ENCODE measurements at places on chromosomes 4 and X.

GRCh38 chrX:24005028-24005427, 22.0 kb downstream of the KLHL15 start:
- DNase-seq = no peak

DNA sequence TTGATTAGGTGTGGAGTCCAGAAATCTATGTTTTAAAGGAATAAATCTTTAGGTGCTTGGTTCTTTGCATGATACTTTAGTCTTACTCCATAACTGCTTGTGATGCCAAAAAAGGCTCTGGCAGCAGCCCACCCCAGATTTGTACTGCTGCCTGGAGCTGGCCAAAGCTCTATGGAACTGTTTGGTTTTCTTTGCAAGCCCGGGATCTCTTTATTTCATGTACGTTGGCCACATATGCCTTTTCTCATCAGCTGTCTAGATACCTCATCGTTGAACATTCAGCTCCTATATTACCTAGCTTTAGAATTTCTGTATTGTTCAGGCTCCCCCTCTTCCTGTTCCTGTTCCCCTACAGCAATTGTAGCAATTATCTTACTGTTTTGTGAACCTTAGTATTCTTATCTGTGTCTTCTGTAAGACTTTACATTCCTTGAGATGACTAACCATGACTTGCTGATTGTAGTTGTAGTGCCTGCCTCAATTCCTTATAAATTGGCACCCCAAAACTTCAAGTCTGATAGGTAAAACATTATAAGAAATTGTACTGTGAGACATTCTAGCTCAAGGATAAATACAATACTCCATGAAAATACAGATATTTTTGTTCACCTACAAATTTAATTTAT, 199.4 kb upstream of the GPRIN3 start:
- DNase-seq = no peak

DNA sequence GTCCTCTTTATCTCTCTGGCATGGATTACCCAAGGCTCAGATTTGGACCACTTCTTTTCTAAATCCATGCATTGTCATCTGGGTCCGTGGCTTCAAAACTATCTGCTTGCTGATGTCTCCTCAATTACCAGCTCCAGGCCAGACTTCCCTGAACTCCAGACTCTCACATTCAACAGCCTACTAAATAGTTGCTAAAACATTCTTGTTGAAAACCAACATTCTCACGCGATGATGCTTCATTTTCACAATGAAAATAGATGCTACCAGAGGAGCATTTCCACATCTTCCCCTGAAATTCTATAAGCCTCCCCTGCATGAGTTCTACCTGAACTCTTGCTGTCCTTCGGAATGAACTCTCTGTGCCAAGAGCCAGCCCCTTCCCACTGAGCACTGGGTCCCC, 5.2 kb upstream of the TLR6 start:
- DNase-seq = no peak

DNA sequence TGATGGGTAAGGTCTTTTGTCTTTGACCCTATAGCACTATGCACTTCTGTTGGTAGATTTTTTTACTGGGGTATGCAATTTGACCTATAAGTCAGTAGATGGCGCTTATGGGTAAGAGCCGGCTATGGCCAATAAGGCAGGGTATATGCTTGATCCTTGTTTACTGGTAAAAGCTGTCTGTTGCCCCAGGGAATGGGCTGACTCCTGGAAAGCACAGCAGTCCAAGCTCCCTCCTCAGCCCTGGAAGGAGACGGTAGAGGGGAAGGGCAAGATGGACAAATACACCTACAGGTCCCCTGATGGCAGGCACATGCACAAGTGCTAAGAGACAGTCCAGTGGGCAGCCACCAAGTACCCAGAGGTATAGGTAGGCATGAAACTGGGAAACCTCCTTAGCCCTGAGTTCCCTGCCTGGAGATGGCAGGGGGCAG, 63.7 kb downstream of the ADAMTS3 start:
- DNase-seq = no peak

DNA sequence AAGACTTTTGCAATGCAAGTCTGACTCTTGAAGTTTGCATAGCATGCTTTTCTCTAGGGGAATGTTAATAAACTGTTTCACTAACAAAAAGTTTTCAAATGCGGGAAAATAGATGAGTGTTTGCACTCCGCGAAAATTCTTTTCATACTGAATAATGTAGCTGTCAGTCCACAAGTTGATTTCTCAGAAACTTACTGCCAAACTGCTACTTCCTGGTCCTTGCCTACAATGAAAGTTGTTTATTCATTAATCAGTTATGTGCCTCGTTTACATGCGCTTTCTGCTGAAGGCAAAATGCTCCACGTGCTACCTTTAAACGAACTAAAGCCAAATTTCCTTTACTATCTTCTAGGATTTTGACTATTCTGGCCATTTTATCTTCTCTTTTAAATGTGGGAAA, 166.2 kb downstream of the MAGEB17 start:
- DNase-seq = no peak

GRCh38 chr4:59060002-59060846, 1950.0 kb upstream of the IGFBP7 start:
- no peak for DNase-seq

- no peak for DNase-seq
Measured at GRCh38 chrX:136780763-136781162, at the start of gene ARHGEF6. Gene ARHGEF6, minus strand, starts transcription at chrX:136780932. Its CDS starts 50 bp downstream, at chrX:136780882.

DNA sequence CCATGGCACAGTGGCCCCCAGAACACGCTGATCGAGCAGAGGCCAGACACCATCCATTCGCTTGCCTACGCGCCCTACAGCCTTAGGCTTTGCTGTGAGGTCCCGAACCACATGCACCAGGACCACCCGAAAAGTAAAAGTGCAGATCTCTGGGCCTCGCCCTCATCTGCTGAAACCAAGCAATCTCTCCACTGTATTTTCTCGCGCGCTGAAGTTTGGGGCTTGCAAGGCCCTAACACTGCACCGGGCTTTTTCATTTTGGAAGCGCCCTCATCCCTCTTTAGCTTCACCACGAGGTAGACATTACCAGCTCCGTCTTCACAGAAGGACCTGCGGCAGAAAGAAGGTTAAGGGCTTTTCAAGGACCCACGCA, 21.2 kb downstream of the NKX3-2 start:
- no peak for DNase-seq

GRCh38 chr4:6277935-6278800, 8.5 kb downstream of the WFS1 start:
- DNase-seq = no peak

DNA sequence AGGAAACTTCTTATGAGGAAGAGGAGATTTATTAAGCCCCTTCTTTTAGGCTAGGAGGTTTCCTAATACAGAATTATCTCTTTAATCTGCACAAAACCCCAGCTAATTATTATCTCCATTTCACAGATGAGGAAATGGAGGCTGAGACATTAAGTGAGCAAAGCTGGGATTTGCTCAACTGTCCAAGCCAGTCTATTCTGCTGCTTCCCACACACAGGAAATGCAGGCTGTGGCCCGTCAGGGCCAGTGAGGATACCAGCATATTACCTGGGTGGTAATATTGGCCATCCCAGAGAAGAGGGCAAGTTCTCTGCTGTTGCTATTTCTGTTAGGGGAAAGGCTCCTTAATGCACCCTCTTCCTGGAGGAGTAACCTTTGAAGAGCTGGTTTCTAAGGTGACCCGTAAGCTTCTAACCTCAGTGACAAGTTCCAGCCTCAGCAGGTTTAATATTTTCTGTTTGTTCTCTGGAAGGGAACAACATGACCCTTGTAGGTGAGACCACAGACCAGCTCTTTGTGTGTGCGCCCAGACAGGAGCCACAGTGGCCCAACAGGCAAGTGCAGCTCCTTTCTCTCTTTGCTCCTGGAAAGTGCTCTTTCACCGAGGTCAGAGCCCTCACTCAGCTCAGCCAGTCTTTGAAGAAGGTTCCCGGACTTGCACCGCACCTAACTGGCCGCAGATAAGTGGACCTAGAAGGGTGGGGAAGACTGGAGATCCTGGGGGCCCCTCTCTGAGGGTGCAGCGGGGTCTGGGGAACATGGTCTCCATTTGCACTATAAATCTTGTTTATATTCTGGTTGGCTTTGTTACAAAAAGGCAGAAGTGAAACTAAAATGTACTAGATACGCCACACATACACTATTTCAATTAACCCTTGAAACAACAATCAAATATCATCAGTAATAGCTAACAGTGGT, 35.5 kb downstream of the TBC1D9 start:
- no peak for DNase-seq

GRCh38 chr4:108372681-108373080, 203.9 kb upstream of the LEF1 start:
- DNase-seq = no peak

DNA sequence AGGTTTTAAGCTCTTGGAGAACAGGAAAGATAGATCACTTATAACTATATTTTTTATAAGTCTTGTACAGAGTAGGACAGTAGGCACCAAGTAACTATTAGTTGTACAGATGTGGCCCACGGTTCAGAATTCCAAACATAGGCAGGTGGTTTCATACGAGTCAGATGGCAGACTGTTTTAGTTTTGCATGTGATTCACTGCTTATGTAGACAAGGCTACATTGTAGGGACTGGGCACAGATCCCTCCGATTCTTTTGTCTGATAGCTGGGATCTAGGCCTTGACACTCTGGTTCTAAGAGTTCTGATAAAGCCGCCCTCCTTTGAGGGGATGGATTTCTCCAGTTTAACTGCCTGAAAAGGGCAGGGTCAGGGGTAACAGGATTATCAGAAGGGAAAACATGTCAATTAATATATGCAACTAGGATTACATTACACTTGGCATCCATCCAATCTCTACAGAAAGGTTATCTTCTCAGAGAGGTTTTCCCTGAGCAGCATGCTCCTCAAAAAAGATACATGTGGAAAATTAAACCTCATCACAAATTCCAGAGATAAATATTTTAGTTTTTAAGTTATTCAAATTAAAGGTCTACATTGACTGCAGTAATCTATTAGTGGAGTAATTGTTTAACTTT, 87.8 kb downstream of the SPRY1 start:
- no peak for DNase-seq

DNA sequence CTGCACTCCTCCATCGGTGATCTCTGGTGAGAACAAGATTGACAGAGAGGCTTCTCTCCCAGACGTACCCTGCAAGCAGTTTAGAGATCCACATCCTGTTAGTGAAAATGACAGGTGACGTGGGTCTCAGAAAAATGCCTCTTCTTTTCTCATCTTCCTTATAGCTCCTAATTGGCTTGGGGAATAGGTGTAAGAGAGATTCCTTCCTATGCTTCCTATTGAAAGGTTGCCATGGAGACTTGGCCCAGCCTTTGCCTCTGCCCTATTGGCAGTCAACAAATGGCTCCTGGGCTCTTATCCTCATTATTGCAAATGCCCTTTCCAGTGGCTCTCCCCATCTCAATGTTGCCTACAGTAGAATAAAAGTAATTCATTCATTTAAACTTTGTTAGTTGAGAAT, 26.5 kb upstream of the DGKK start:
- no peak for DNase-seq

DNA sequence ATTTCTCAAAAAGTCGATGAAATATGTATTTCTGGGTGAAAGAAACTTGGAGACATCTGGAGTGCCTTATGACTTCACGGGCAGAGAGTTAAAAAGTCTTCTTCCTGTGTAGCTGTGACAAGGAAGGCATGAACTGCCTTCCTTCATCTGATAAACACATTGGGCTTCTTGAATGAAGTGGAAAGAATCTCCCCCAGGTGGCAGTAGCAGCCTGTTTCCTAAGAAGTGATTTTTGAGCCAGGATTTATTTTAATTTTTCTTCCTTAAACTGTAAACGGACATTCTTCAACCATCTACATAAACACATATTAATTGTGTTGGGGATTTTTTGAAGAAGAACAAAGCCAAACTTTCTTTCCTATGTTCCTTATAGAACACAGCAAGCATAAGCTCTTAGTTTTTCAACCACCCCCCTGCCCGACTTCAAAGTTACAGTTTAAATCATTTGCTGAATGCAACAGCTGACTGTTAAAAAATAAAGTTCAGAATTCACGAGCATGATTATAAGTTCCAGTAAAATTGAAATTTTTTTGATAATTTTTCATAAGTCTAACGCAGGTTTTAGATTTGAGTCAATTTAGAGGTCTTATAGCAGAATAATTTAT, 980 bp upstream of the GIMD1 start:
- no peak for DNase-seq

DNA sequence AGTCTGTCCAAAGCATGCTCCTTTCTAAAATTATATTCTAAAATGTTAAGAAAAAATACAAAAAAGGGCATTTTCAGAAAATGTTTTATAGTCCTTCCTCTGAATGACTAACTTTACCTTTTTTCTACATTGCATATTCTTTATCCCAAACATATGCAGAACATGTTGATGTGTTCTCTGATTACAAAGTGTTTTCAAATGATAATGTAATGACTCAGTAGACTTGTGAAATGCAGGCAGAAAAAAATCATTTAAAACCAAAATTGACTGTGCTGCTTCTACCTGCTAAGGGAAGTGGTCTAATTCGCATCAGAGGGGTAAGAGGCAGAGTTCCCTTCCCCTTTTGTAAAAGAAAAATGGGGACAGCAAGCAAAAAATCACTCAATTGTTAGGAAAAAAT, 22.7 kb upstream of the YTHDC1 start:
- no peak for DNase-seq

DNA sequence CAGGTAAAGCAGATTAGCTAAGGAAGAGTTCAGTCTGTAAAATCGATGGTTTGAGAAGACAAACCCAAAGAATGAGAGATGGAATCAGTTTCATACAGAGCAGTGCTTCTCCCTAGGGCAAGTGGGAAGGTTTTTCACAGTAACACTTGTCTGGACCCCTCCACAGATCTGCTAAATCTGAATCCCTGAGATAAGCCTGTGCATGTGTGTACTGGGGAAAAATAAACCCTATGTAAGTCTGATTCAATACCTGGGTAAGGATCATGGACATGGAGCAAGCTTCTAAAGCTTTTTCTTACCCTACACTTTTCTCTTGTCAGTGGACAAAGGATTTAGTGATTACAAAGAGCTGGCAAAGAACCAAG, 13.6 kb downstream of the ELOVL6 start:
- DNase-seq = no peak

- DNase-seq = no peak
Measured at GRCh38 chr4:112771-113170, 11.5 kb upstream of the ZNF718 start.

DNA sequence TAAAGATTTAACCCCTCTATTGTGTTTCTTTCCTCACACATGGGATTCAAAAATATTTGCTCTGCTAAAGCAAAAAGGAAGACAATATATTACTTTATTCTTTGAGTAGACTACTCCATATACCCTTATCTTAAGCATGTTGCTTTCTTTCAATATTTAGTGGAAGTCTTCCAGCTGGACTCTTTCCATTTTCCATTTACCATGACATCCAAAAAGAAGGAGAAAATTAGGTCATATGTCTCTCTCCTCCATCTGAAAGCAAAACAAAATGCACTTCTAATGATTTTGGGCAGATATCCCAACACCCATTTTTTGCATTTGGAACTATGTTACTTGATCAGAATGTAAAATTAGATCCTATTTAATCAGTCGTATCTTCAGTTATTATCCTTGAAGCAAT, 1336.5 kb downstream of the PCDH19 start:
- DNase-seq = no peak

DNA sequence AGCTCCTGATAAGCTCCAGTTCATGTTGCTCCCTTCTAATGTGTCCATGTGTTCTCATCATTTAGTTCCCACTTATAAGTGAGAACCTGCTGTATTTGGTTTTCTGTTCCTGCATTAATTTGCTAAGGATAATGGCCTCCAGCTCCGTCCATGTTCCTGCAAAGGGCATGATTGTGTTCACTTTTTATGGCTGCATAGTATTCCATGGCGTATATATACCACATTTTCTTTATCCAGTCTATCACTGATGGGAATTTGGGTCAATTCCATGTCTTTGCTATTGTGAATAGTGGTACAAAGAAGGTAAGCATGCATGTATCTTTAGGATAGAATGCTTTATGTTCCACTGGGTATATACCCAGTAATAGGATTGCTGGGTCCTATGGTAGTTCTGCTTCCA, 197.2 kb upstream of the ITM2A start:
- no peak for DNase-seq

GRCh38 chrX:40570346-40571093, 10.2 kb upstream of the ATP6AP2 start:
- no peak for DNase-seq
